CD4-positive, alpha-beta T cell (primary cell): ENCODE measurements at places on chromosomes 16 and 17. TPM values are rescaled to one million over a fixed set of nuclear protein-coding genes. Genes with fewer than 3 reads are reported as not detected.

The PTGES3L gene
- total RNA-seq: not detected

The MYH8 gene
- total RNA-seq: not detected

The CACNG4 gene
- total RNA-seq: not detected

The KRT25 gene
- not detected for total RNA-seq

The CCL22 gene
- not detected for total RNA-seq

The AP1G1 gene
- total RNA-seq: 171 TPM

- peaks cover 96% of the 10 kb centered on the region for H3K36me3 ChIP-seq
- H3K4me3 ChIP-seq: no peak overlapping the region
- no peaks in the 10 kb centered on the region for H3K4me1 ChIP-seq
- no peaks in the 10 kb centered on the region for H3K27me3 ChIP-seq
Measured at GRCh38 chr17:28684963-28685362, 23.0 kb downstream of the SUPT6H start.

- DNase-seq: no peak
- no peak overlapping the region for H3K4me3 ChIP-seq
- H3K27me3 ChIP-seq: no peaks in the 10 kb centered on the region
- H3K27ac ChIP-seq: no peak overlapping the region
- H3K36me3 ChIP-seq: no peaks in the 10 kb centered on the region
Measured at GRCh38 chr16:65308506-65308905, 186.6 kb upstream of the CDH11 start.

GRCh38 chr17:75412455-75413317, 7.2 kb upstream of the GRB2 start:
- no peak overlapping the region for H3K27ac ChIP-seq
- H3K4me1 ChIP-seq: peaks cover 14% of the 10 kb centered on the region
- peak; percentile 55 for DNase-seq
- no peaks in the 10 kb centered on the region for H3K27me3 ChIP-seq

DNA sequence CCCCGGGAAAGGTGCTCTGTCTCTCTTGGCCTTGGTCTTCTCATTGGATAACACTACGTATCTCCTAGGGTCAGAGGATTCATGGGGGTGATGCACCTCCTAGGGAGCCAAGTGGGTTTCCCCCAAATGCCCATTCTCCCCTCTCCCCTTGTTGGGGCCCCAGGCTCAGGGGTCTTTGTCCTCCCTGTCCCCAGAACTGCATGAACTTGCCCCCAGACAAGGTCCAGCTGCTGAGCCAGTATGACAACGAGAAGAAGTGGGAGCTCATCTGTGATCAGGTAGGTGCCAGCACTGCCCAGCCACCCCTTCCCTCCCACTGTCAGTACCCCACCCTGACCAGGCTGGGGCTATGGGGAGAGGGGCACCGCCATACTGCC, 8.7 kb downstream of the FMNL1 start:
- peaks cover 98% of the 10 kb centered on the region for H3K4me1 ChIP-seq
- H3K27ac ChIP-seq: peak overlapping the region; percentile 99
- no peaks in the 10 kb centered on the region for H3K27me3 ChIP-seq
- H3K36me3 ChIP-seq: peaks cover 53% of the 10 kb centered on the region

DNA sequence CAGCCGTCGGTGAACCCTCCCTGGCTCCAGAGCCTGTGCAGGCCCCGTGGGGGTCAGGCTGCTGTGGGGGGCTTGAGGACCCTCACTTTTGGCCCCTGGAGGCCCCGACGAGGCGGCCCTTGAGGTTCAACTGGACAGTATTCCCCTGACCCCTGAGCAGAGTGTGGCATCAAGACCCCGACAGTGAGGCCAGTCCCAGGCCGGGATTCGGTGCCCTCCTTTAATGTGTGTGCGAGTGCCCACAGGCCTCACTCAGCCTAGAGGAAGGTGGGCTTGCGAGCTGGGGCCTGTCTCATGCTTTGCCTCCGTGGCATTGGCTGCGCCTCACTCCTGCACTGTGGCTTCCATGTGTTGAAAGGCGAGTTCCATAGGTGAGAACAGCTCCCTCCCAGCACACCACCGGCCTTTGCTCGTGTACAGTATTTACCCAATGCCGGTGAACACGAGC, 94.5 kb downstream of the METRNL start:
- H3K27ac ChIP-seq: no peak overlapping the region
- H3K27me3 ChIP-seq: peaks cover 3% of the 10 kb centered on the region
- H3K4me1 ChIP-seq: no peaks in the 10 kb centered on the region
- H3K36me3 ChIP-seq: no peaks in the 10 kb centered on the region
- DNase-seq: no peak

- no peak overlapping the region for H3K27ac ChIP-seq
- no peaks in the 10 kb centered on the region for H3K4me1 ChIP-seq
- H3K27me3 ChIP-seq: no peaks in the 10 kb centered on the region
- H3K36me3 ChIP-seq: no peaks in the 10 kb centered on the region
Measured at GRCh38 chr17:65208717-65209116, 71.5 kb downstream of the RGS9 start.

GRCh38 chr16:56298948-56299596, 107.8 kb downstream of the GNAO1 start:
- H3K36me3 ChIP-seq: no peaks in the 10 kb centered on the region
- DNase-seq: no peak
- H3K4me3 ChIP-seq: no peak overlapping the region
- peaks cover 6% of the 10 kb centered on the region for H3K4me1 ChIP-seq
- H3K27me3 ChIP-seq: no peaks in the 10 kb centered on the region
